Type B pancreatic cell (in vitro differentiated cells): ENCODE measurements at places on chromosomes 6 and 20.

- no peak for DNase-seq
Measured at GRCh38 chr6:90403489-90404381, 107.1 kb upstream of the BACH2 start.

DNA sequence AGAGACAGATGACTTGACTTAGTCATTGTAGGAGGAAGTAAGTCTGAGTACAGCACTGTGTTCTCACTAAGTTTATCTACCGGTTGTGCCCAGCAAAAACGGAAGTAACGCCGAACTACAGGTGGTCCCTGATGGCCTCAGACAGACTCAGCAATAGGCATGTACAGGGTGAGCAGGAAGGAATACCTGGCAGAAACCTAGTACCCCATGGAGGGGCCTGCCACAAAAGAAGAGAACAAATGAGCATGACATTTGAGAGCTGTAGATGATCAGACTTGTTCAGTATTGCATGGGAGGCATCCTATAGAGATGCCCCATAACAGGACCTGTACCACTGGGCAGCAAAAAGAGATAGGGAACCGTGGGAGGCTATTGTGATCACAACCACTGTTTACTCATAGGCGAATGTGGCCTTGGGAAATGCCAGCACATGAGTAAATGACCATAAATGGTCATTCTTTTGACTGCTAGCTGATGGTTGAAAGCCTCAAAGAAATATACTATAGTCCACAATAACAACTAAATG is 106.4 kb upstream of the TAB2 start:
- DNase-seq: no peak

DNA sequence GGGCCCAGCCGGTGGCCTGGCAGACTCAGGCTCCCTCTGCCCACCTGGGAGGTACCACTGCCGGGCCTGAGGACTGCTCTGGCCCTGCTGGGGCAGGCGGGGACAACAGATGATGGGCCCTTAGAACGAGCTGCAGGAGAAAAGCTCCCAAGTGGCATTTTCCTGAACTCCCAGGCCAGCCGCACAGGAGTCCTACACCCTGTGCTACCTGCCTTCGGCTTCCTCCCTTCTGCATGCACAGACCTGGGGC is 41.3 kb downstream of the DSTN start:
- DNase-seq: no peak

- no peak for DNase-seq
Measured at GRCh38 chr6:155493026-155493693, 37.5 kb upstream of the NOX3 start.
